ENCODE measurements at places on chromosomes 16 and 17.

DNA sequence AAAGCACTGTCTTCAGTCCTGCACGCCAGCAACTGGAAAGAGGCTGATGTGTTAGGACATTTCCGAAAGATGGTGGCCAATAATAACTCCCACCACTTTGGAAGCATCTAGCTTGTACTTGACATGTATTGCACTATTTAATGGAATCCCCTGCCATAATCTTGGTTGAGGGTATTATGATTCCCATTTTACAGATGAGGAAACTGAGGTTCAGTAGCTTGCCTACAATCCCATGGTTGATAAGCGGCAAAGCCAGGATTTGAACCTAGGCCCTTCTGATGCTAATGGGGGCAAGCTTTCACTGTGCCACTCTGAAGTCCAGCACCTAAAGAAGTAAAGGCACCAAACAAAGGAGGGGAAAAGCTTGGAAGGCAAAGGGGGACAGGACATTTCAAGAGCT, 8.0 kb downstream of the CACNG5 start:
- no peak for DNase-seq

- DNase-seq: no peak
Observed at GRCh38 chr16:57635266-57636097, 7.1 kb downstream of the ADGRG1 start.

DNA sequence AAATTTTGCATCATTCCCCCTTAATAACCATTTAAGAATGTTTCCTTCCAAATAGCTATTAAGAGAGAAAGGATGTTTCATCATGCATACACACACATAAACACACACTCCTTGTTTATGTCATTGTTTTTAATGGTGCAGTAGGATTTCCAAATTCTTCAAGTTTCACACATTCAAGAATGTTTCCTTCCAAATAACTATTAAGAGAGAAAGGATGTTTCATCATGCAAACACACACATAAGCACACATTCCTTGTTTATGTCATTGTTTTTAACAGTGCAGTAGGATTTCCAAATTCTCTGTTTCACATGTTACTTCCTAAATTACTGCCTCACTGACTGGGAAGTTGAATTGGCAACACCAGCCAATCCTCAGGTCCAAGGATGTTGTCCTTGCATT, 7.8 kb downstream of the TOX3 start:
- no peak for DNase-seq

DNA sequence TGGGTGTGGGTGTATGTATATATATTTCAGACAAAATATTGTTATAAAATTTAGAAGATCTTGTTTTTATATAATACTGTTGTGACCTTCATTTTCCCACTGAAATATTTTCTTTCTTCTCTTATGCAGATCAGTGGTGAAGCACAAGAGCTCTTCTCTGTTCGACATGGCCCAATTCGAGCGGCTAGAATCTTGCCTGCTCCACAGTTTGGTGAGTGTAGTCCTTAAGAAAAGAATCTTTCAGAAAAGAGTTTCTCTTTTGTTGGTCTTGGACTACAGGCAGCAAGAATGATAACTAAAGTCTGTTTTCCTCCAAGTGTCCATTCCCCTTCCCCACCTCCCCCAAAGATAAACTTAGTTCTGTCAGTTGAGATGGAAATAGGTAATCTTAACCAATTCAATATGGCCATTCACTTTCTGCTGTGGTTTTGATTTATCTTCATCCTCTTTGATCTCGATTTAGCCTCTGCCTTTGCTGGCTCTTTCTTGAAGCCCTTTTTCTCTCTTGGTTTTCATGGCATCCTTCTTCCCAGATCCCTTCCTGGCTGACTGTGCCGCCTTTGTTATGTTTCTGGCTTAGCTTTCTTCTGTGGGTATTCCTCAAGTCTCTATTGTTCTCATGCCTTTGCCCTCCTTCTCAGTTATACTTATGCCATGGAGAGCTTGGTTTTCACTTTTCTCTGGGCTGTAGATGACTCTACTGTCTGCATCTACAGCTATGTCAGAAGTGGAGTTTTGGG, 69.6 kb downstream of the BCAS3 start:
- no peak for DNase-seq

DNA sequence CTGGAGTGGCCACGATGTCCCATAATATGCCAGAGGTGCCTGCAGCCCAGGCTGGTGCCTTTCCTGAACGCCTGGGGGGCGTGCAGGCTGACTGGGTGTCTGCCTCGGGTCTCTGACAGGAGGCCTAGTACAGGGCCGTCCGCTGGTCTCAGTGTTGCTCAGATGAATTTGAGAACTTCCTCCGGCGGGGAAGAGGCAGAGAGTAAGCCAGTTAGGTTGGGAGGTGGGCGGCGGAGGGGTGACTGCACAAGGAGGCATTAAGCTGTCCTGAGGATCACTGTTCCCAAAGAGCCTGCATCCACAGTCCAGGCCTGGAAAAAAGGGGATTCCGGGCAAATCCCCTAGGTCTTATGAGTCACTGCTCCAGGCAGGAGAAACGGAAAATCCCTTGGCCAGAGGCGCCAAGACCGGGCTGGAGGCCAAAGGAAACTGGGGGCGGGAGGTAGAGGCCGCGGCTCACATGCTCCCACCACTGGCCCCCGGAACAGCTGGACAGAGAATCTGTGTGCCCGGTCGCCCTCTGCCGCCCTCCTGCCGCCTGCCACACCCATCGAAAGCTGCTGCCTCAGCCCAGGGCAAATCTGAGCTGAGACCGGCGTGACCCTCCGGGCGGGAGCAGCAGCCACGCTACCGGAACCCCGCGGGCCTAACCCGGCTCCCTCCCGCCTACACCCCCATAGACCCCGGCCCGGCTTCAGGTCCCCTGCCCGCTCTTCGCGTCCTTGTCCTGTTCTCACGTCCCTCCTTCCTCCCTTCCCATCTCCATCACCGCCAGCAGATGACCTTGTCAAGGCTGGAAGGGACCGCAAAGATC, 1.2 kb downstream of the TRIM47 start:
- peak; percentile 72 for DNase-seq

GRCh38 chr17:77235370-77235941, 94.7 kb downstream of the SEC14L1 start:
- DNase-seq: peak; percentile 79

DNA sequence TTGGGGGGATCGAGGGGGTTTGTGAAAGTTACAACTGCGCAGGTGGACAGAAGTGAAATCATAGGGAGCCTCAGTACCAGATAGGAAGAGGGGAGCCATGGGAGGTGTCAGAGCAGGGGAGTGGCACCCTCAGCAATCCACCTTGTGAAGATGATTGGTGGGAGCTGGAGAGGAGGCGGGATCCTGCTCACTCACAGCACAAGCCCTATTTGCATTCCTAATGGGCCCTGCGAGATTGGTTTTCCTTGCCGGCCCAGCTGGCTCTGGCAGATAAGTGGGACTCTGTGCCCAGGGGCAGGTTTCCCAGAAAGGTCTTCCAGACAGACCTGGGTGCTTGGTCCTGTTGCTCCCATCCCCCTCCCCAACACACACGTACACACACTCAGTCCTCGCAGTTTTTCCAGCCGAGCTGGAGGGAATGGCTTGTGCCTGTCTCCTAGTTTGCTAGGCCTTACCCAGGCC, 9.4 kb downstream of the WNT3 start:
- DNase-seq: no peak

GRCh38 chr17:51065466-51065865, 55.2 kb downstream of the SPAG9 start:
- no peak for DNase-seq

- peak; percentile 82 for DNase-seq
Observed at GRCh38 chr16:87931504-87931903, 4.8 kb downstream of the CA5A start.

DNA sequence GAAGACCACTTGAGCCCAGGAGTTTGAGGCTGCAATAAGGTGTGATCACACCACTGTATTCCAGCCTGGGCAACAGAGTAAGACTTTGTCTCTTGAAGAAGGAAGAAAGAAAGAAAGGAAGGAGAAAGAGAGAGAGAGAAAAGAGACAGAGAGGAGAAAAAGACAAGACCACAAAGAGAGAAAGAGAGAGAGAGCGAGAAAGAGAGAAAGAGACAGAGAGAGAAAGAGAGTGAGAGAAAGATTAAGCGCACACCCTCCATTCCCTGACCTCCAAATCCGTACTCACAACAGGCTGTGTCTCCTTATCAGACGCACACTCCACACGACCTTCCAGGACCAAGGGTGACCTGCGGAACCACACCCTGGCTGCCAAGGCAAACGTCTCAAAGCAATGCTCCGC, 19.6 kb downstream of the KLHDC4 start:
- no peak for DNase-seq

DNA sequence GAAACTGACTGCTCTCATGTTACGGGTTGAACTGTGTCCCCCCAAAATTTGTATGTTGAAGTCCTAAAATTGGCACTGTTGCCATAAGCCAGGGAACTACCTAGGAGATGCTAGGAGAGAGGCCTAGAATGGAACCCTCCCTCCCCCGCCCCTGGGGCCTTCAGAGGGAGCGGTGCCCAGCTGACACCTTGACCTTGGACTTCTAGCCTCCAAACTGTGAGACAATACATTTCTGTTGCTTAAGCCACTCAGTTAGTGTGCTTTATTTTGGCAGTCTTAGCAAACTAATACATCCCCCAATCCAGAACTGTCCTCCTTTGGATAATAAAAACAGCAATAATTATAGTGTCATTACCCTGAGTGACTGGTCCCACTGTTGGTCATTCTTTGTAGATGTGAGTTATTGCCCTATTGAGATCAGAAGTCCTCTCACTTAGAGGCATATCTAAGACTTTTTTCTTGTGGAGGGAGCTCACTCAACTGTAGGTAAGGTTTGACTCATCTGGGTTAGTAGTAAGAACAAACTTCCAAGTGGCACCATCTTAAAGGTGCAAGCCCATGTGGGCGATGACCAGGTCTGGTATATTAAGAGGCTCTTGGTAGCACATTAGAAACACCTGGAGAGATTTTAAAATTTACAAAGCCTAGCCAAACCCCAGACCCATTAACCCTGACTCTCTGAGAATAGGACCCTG, 93.0 kb upstream of the HLF start:
- DNase-seq: no peak

DNA sequence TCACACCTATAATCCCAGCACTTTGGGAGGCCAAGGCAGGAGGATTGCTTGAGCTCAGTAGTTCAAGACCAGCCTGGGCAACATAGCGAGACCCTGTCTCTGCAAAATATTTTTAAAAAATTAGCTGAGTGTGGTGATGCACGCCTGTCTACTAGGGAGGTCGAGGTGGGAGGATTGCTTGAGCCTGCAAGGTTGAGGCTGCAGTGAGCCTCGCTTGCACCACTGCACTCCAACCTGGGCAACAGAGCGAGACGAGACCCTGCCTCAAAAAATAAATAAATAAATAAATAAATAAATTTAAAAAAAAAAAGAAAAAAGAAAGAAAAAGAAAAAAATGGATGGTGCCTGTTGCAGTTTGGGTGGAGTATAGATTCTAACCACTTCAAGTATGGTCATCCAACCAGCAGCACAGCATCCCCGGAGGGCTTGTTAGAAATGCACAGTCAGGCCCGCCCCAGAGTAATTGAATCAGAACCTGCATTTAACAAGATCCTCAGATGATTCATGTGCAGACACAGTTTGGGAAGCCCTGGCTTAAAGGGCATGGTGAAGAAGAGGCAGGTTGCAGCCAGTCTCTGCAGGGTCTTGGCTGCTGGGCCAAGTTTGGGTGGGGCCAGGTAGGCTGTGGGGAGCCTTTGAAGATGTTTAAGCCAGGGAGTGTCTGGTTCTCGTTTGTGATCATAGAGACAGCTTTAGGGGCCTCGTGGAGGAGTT, 40.8 kb downstream of the MRC2 start:
- DNase-seq: no peak

GRCh38 chr16:85399583-85400284, 213.4 kb upstream of the GSE1 start:
- no peak for DNase-seq

- no peak for DNase-seq
Observed at GRCh38 chr16:83967838-83968305, at the start of gene NECAB2. Gene NECAB2, plus strand, starts transcription at chr16:83968244. Its CDS starts 405 bp downstream, at chr16:83968649.

DNA sequence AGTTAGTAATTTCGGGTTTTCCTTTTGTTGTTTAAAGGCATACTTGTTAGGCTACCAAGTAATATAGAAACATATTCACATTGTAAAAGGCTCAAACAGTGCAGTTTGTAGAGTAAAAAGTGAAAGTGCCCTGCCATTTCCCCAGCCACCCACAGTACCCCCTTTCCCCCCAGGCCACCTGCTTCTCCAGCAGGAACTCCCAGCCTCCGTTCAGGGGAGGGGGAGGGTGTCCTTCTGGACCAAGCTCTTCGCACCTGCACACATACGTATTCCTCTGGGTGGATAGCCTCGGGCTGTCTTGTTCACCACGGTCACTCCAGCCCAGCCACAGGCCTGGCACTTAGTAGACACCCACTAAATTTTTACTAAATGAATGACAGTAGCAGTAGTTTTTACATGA, 144.5 kb downstream of the CLEC16A start:
- no peak for DNase-seq

- DNase-seq: no peak
Observed at GRCh38 chr16:10206215-10206614, 24.0 kb upstream of the GRIN2A start.

GRCh38 chr17:32882734-32883133, 5.8 kb upstream of the MYO1D start:
- no peak for DNase-seq

DNA sequence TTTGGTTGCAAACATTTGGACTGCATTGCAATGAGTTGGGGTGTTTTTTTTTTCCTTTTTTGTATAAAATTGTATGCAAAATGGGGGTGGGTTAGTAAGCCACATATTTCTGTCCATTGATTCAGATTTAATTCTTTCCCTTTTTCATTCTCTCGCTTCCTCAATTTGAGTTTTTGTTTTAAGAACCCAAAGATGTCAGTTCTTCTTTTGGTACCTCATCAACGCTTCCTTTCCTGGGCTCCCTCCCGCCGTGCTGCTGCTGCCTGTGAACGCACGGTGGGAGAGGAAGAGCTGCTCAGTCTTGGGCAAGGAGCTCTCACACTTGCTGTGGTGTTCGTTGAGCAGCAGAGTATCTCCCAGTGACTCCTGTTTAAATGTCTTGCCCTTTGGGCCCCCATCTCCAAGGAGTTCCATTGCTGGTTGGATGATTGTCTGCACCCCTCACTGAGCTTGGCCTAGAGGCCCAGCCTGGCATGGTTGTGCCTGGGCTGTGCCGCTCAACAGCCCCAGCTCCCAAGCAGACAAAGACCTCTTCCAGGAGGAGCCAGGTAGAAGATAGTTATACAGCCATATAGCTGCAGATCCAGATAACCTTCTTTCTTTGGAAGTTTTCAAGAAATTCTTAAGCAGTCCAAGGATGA, 13.6 kb downstream of the UBFD1 start:
- DNase-seq: no peak

DNA sequence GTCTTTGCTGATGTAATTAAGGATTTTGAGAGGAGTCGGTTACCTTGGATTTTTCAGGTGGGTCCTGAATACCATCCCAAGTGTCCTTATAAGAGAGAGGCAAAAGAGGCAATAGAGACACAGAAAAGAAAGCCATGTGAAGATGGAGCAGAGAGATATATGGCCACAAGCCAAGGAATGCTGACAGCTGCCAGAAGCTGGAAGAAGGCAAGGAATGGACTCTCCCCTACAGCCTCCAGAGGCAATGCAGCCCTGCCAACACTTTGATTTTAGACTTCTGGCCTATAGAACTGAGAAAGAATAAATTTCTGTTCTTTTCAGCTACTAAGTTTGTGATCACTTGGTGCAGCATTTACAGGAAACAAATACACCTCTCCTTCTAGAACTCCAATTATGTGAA, 8.2 kb upstream of the RNFT1 start:
- DNase-seq: no peak
